Neuronal stem cell (in vitro differentiated cells): ENCODE measurements at places on chromosomes 2 and 18.

- H3K27ac ChIP-seq = no peak overlapping the region
- H3K4me1 ChIP-seq = no peaks in the 10 kb centered on the region
- no peak for DNase-seq
- H3K36me3 ChIP-seq = peaks cover 71% of the 10 kb centered on the region
- H3K27me3 ChIP-seq = no peaks in the 10 kb centered on the region
These were observed 68.6 kb downstream of the CCDC138 start for GRCh38 chr2:108855194-108855593.

GRCh38 chr2:9235147-9236044 is 28.8 kb downstream of the ASAP2 start:
- no peak for DNase-seq
- peaks cover 42% of the 10 kb centered on the region for H3K4me1 ChIP-seq
- no peak overlapping the region for H3K27ac ChIP-seq
- H3K36me3 ChIP-seq = no peaks in the 10 kb centered on the region
- no peaks in the 10 kb centered on the region for H3K27me3 ChIP-seq

DNA sequence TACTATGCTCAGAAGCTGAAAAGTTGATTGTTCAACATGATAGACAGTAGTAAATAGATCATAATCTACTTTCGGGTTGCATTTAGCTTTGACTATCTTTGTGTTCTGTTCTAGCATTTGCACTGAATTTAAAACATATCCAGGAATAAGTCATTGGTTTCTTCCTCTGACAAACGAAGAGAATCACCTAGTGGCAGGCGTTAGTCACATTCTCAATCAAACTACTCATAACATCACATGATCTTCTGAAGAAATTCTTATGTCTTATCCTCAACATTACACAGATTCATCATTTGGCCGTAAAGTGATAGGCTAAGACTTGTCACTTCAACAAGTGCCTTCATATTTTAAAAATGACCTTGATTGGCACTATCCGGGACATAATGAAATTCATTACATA is 63.6 kb upstream of the TTC21B start:
- no peaks in the 10 kb centered on the region for H3K27me3 ChIP-seq
- peaks cover 3% of the 10 kb centered on the region for H3K4me1 ChIP-seq
- DNase-seq = no peak
- no peaks in the 10 kb centered on the region for H3K36me3 ChIP-seq
- H3K4me3 ChIP-seq = no peak overlapping the region

GRCh38 chr18:10401521-10401920 is 52.9 kb upstream of the APCDD1 start:
- no peak overlapping the region for H3K4me3 ChIP-seq
- no peak for DNase-seq

DNA sequence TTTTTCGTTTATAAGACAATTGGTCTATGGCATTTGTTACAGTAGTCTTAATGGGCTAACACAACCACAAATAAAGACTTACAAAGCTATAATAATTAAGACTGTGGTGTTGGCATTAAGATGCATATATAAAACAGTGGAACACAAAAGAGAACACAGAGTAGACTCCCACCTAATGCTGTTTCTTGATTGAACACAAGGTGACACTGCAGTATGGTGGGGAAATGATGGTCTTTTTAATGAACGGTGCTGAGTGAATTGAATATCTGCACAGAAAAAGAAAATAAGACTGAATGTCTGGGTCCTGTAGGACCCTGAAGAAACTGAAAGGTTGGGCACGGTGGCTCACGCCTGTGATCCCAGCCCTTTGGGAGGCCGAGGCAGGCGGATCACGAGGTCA is 1136.6 kb upstream of the NXPH2 start:
- H3K27ac ChIP-seq = no peak overlapping the region
- H3K27me3 ChIP-seq = no peaks in the 10 kb centered on the region
- H3K4me3 ChIP-seq = no peak overlapping the region
- DNase-seq = no peak

DNA sequence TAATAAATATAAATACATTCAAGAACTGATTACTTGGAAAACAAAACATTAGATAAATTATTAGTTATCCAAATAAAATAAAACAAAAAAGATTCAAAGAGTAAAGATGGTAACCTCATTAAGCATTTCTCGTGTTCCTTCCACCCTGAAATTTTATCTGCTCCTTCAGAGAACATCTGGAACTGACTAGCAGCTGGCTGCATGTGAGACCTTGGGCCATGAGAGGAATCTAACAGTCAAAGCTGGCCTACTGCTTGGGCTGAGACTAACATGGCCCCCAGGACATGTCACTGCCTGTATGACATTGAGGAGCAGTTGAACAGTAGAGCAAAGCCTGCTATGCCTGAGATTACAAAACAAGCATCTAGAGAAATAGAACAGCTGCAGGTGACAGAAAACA is 208.5 kb upstream of the ZSWIM2 start:
- no peaks in the 10 kb centered on the region for H3K4me1 ChIP-seq
- H3K36me3 ChIP-seq = no peaks in the 10 kb centered on the region
- no peak for DNase-seq
- H3K4me3 ChIP-seq = no peak overlapping the region
- H3K27ac ChIP-seq = no peak overlapping the region
- no peaks in the 10 kb centered on the region for H3K27me3 ChIP-seq

DNA sequence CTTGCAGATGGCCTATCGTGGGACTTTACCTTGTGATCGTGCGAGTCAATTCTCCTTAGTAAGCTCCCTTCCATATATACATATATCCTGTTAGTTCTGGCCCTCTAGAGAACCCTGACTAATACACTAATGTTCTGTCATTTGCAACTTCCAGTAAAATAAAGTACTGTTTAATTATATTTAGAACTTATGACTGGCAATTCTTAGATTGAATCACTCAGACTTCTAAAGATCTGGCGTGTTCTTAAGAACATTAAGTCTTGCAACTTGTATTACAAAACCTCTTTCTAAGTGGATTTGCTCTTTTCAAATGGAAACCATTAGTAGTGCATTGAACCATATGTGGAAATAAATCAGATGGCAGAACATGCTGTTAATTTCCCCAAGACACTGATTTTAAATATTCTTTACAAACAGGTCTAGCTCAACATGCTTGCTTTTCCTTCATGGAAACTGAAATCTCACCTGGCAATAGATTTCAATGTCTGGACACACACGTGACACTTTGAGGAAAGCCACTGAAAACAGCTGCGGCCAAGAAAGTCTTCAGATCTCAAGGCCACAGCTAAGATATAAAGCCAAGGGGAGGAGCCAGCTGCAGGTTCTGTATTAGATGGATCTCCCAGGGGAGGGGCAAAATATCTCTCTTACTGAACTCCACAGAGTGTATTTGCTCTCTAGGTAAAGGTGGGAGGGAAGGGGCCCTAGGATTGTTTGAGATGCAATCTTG is 50.6 kb downstream of the PMAIP1 start:
- no peak for DNase-seq
- no peaks in the 10 kb centered on the region for H3K36me3 ChIP-seq
- H3K27ac ChIP-seq = no peak overlapping the region
- no peak overlapping the region for H3K4me3 ChIP-seq
- H3K27me3 ChIP-seq = no peaks in the 10 kb centered on the region

DNA sequence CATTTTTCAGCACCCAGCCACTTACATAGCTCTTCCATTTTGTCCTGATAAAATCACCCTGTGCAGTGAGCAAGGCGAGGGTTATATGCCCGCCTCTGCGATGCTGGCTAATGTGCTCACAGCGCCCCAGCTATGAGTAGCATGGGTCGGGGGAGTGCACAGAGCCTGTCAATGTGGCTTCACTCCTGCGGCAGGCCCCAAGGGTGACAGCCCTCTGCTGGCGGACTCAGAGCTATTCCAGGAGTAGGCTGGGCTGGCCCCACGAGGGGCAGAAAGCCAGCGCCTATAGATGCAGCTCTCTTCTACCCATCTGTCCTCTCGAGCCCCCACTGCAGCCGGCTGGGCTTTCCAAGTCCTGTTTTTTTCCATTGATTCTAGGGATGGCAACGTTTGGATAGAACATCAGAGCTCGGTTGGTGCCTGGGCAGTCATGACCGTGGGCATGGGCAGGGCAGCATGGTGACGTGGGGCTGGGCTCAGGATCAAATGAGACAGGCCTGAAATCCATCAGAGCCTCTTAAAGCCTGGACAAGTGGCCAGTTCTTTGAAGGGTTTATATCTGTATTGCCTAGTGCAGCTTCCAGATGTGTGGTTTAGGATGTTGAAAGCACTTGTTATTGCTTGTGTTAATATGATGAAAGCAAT is 134.7 kb downstream of the MCFD2 start:
- H3K27ac ChIP-seq = no peak overlapping the region
- H3K27me3 ChIP-seq = no peaks in the 10 kb centered on the region
- H3K4me1 ChIP-seq = peaks cover 17% of the 10 kb centered on the region
- H3K36me3 ChIP-seq = no peaks in the 10 kb centered on the region
- H3K4me3 ChIP-seq = no peak overlapping the region
- no peak for DNase-seq

GRCh38 chr2:29013057-29013780 is 32.1 kb downstream of the TOGARAM2 start:
- no peaks in the 10 kb centered on the region for H3K36me3 ChIP-seq
- peaks cover 17% of the 10 kb centered on the region for H3K4me1 ChIP-seq
- H3K27me3 ChIP-seq = no peaks in the 10 kb centered on the region
- DNase-seq = no peak
